ENCODE measurements at places on chromosomes 2 and 18.

DNA sequence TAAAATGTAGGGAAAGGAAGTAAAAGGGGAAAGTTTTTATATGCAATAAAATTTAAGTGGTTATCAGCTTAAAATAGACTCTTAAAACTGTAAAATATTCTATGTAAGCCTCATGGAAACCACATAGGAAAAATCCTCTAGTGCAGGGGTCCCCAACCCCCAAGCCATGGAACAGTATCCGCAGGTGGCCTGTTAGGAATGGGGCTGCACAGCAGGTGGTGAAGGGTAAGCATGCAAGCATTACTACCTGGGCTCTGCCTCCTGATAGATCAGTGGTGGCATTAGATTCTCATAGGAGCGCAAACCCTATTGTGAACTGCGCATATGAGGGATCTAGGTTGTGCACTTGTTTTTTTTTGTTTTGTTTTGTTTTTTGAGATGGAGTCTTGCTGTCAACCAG lies 1409.3 kb upstream of the CDH2 start:
- no peak for DNase-seq

GRCh38 chr2:12205086-12205485 lies 458.7 kb downstream of the LPIN1 start:
- DNase-seq: no peak

DNA sequence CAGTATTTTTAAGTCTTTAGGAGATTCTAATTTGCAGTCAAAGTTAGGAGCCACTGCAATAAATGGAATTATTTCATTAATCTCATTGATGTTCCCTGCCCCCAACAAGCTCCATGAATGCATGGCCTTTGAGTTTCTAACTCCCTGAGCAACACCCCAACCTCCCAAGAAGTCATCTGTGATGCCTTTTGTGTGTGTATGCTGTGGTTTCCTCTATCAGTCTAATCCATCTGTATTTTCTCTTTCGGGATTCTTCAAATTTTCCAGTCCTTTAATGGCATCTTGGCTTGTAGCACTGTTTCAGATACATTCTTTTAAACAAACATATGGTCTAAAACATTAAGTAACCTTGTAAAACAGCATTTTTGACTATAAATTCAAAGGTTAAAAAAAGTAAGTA lies 16.8 kb downstream of the SERPINB10 start:
- DNase-seq: no peak

- no peak for DNase-seq
Measured at GRCh38 chr2:177881008-177881747, 191.4 kb downstream of the PDE11A start.

Measured in stimulated activated CD8-positive, alpha-beta memory T cell treated with anti-CD3 and anti-CD28 coated beads, Interleukin-15, amount 100 ng/mL, for 24 hours (primary cell).